HTR-8/SVneo (cell line): ENCODE measurements at places on chromosomes 3 and 15.

- peak; percentile 30 for DNase-seq
These were observed 424.1 kb upstream of the TPM1 start for GRCh38 chr15:62618432-62618831.

DNA sequence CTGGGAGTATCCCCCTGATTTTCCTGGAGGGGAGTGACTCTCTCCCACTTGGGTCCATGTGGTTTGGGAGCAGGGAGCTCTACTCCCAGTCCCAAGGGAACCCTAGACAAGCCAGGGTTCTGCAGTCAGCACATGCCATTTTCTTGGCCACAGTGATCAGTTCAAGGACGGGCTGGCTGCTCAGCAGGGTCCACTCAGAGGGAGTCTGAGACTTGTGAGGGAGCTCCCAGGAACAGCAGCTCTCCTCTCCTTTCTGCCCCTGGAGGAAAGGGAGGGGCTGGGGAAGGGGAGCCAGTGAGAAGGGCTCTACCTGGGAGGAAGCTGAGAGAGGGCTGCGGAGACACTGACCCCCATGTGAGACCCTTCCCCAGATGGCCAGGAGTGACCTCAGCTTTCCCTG lies 29.1 kb upstream of the LMCD1 start:
- DNase-seq, result no peak

- DNase-seq, result no peak
These were observed 492.6 kb downstream of the RBMS3 start for GRCh38 chr3:29773481-29773880.

DNA sequence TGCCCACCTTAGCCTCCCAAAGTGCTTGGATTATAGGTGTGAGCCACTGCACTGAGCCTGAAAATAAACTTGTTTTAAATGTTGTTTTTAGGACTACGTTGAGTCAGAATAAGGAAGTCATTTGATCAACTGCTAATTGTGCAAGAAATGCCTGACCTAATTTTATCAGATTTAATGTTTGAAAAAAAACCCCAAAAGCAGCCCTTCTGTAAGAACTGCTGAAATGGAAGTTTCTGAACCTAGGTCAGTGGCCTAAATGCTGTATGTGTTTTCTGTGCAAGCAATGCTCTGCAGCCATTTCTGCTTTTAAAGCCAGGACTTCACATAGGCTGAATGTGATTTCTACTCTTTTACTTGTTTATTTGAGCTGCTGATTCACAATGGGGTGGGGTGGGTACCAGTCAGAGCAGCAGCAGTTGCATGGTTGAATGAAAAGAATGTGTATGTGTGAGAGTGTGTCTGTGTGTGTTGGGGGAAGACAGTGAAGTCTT lies 6.6 kb downstream of the GPX1 start:
- DNase-seq, result no peak

- DNase-seq, result no peak
These were observed 8.7 kb upstream of the SEMA3F start for GRCh38 chr3:50146316-50146901.

DNA sequence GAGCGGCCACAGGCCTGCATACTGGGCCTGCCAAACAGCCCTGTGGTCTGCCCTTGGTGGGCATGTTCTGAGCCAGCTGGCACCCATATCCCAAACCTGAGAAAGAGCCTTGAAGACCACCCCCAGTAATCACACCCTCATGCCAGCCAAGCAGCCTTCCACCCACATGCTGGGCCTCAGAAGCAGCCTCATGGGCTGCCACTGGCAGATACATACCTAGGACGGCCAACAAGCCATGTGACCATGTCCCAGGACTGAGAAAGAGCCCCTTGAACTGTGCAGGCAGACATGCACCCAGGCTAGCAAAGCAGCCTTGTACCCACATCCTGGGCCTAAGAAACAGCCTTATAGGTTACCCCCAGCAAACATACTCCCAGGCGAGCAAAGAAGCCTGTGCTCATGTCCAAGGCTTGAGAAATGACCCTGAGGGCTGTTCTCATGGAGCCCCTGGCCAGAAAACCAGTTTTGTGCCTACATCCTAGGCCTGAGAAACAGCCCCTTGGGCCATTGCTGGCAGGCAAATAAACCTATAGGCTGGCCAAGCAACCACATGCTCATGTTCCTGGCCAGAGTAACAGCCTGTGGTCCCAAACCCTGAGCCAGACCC lies 24.9 kb downstream of the TUBGCP5 start:
- no peak for DNase-seq

DNA sequence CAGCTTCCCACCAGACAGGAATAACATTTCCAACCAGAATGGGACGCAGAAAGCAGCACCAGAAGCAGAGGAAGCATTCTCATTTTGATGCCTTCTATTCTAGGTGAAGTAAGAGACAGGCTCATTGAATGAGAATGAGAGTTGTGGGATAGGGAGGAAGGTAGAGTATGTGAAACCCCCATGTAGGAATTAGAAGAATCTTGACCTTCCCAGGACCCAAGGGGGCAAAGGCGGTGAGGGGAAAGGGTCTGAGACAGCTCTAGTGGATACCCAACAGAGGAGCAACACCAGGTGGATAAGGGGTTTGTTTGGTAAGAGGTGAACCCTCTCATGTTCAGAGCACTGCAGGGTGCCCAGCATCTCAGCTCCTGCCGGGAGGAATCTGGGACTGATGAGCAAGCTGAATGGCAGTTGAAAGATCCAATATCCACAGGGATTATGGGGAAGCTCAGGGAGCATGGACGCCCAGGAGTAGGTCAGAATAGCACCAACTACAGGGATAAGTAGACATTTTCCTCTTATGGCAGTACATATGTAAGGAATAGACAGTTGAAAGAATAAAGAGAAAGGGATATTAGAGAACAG lies 77.0 kb downstream of the PLCL2 start:
- no peak for DNase-seq

DNA sequence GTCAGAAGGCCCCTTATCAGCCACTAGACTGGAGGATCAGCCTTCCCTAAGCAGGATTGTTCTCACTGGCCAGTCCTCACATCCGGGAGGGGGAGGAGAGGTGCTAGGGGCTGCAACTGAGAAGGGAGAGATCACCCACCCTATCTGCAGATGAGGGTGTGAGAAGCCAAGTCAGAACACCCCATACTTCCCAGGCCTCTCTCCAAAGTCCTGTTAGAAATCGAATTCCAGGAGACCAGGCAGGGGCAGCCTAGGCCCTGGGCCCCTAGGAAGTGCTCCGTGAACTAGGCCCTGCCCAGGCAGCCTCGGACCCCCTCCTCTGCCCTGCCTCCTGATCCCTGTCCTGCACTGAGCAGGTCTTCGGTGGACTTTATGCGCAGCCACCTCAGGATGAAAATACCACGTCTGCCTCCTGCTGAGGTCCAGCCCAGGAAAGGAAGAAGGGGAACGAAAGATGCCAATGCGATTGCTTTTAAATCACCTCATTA lies 933 bp downstream of the DZIP1L start:
- peak; percentile 48 for DNase-seq

- no peak for DNase-seq
These were observed 13.0 kb upstream of the CADPS start for GRCh38 chr3:62888180-62888579.

DNA sequence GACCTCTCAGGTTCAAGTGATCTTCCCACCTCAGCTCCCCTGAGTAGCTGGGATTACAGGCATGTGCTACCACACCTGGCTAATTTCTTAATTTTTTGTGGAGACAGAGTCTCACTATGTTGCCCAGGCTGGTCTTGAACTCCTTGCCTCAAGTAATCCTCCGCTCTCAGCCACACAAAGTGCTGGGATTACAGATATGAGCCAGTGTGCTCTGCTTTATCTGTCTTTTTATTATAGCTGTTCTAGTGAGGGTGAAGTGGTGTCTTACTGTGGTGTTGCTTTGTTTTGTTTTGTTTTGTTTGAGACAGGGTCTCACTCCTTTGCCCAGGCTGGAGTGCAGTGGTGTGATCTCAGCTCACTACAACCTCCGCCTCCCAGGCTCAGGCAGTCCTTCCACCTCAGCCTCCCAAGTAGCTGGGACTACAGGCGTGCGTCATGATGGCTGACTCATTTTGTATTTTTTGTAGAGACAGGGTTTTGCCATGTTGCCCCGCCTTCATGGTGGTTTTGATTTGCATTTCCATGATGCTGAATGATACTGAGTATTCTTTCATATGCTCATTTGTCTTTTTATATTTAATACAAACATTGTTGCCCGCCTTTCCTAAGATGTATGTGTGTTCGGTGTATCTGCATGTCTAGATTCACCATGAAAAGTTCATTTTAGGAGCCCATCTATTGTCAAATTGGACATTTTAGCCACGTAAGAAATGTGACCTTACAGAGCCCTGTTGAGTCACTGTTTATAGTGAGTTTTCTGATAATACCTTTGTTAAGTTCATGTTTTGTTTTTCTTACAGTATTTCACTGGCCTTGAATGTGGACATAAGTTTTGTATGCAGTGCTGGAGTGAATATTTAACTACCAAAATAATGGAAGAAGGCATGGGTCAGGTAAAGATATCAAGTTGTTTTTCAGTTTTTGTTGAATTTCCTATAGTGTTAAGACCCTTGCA lies 80.6 kb downstream of the ARIH1 start:
- DNase-seq, result no peak

DNA sequence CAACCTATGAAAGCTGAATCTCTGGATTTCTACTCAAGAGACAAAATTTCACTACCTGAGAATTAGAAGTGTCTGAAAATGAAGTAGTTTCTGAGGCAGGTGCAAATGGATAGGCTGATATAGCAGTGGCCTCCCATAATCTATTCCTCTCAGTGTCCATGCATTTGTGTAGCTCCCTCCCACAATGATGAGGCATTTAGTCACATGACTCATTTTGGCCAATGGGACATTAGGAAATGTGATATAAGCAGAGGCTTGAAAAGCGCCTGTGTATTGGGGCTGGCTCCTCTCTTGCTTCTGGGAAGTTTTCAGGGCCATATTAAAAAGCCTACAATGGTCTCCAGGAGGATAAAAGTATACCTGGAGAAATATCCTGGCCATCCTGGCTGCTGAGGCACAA lies 79.7 kb upstream of the MRPL3 start:
- no peak for DNase-seq

- no peak for DNase-seq
These were observed 342.1 kb downstream of the RSL24D1 start for GRCh38 chr15:54854667-54855066.

DNA sequence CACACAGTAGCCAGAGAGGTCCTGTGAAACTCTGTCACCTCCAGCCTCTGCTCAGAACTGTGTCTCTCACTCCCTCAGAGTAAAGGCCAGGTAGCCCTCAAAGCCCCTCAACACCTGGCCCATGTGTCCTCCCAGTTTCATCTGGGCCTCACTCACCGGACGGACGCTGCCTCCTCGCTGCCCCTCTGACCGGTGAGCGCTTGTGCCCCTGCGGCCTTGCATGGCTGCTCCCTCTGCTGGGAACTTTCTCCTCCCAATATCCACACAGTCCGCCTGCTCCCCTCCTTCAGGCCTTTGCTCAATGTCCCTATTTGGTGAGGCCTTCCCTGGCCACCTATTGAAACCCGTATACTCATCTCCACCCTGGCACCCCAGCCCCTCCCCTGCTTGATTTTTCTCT lies 36.8 kb upstream of the TRH start:
- no peak for DNase-seq

DNA sequence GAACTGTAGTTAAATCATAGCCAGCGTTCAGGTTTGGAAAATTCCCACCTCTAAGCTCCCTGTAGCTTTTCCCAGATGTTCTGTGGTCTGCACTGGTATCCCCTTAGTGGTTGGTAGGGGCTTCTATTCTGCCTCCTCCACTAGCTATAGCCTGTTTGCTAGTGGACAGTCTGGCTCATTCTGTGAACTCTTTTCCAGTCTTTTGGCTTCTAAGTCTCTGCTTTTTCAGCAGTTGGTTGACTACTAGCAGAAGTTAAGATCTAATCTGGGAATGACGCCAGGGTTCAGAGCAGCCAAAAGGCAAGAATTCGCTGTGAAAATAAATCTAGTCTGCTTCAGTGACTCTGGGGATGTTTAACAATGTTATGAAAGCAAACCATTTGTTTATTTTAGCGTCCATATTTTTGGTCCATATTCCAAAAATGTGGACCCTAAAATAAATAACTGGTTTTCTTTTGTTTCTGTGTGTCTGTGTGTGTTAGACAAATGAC lies 73.7 kb upstream of the WDR72 start:
- no peak for DNase-seq

- no peak for DNase-seq
These were observed 921.9 kb downstream of the SQOR start for GRCh38 chr15:46556559-46557379.

- DNase-seq, result no peak
These were observed 584 bp upstream of the XCR1 start for GRCh38 chr3:46027736-46028397.

DNA sequence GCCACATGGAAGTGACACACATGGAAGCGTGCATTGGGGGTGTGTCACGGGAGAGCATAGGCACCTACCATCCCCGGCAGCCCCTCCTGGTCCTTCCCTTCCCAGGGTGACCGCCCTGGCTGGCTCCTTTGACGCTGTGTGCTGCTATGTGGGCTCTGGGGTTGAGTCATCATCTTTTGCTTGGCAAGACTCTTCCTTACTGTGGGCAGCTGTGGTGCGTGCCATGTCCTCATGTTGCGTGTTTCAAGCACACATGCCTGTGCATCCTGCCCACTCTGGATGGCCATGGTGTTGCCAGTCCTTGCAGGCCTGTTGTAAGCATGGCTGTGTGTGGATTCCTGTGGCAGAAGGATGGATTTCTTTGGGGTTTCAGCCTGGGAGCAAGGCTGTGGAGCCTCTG lies 14.0 kb downstream of the PLXNA1 start:
- no peak for DNase-seq

DNA sequence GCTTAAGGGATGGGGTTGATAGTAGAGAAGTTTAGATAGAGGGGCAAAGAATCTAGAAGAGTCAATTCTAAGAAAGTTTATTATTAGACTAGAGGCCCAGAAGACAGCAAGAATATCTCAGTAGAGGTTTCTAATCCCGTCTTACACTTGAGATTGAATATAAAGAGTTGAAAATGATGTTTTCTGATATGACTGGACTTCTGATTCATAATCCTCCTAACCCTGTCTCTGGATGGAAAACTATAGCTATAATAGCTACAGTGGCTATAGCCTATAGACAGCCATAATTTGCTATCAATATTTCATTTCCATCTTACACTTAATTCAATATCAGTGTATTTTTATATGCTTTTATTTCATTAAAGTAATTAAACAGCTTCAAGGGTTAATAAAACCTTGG lies 60.0 kb downstream of the GAP43 start:
- DNase-seq, result no peak

- no peak for DNase-seq
These were observed 30.4 kb downstream of the SECISBP2L start for GRCh38 chr15:49015896-49016295.

GRCh38 chr3:198061119-198062067 lies 101.4 kb downstream of the LMLN start:
- no peak for DNase-seq

GRCh38 chr3:36192901-36193300 lies 187.4 kb upstream of the STAC start:
- no peak for DNase-seq

- DNase-seq, result peak; percentile 59
These were observed 5.3 kb downstream of the ACVR2B start for GRCh38 chr3:38458796-38459498.

DNA sequence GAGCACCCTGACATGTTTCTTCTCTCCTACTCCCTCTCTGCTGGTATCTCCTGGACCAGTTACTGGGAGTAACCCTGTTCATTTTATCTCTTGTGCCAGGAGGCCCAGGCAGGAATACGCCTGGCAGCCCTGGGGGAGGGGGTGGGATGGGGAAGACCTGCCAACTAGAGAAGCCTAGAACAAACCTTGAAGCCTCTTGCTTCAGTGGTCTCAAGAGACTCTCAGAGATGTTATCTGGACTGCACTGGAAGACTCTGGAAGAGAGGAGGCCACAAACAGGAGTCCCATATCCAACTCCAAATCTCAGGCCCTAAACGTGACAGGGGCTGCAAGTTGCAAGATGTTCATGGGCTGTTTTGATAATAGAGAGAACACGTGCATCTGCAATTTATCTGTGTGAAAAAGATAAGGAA lies at the start of gene EPB42:
TSS of gene EPB42 (minus strand) at position 28 of the 413 bp plus-strand sequence. CDS start 193 bp downstream, outside the sequence.
- DNase-seq, result no peak
